ENCODE measurements at places on chromosomes 2 and 18. TPM values are rescaled to one million over a fixed set of nuclear protein-coding genes. Genes with fewer than 3 reads are reported as not detected.

DNA sequence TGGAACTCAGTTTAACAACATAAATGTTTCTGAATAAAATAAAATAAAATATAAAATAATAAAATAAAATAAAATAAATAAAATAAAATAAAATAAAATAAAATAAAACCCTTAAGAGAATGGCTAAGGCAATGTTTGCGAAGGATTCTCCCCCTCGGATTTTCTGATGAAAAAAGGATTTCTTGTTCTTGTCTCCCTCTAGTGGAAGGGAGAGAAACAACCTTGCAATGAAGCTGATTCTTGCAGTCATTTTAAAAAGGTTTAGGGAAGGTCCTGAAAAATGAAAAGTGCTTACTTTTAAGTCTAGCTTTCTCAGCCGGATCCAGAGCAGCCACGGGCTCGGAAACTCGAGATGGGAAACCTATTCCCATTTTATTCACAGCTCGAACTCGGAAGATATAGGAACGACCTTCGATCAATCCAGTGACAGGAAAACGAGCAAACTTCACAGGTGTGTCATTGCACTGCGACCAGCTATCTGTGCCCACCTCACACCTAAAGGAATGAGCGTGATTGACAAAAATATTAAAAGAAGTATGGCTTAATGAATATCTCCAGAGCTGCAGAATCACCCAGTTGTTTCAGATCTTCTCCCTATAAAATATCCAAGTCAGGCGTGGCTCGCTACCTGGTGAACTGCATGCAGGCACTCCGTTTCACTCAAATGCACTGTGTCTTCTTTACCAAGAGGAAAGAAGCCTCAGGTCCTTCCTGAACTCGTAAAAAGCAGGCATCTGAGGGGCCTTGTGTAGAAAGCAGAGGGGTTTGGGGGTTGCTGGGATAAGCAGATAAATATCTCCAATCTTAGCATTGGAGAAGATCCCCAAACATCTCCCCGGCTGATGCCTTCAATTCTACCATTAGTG, 68.1 kb downstream of the MYOM1 start:
- DNase-seq = peak; percentile 14

DNA sequence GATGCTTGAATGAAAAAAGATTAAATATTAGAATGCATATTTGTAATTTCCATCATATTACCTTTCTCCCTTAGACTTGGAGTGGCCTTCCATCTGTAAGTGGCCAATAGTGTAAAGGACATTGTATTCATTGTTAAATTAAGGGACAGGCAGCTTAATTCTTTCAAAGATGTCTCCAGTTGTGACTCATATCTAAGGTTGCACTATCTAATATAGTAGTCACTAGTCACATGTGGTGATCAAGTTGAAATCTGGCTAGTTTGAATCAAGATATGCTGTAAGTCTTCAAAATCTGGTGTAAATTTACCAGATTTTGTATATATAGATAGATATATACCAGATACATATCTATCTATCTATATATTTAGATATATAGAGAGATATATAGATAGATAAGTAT, 52.4 kb upstream of the AGPS start:
- no peak for DNase-seq

- no peak for DNase-seq
Measured at GRCh38 chr2:111688482-111688881, 195.5 kb downstream of the ANAPC1 start.

DNA sequence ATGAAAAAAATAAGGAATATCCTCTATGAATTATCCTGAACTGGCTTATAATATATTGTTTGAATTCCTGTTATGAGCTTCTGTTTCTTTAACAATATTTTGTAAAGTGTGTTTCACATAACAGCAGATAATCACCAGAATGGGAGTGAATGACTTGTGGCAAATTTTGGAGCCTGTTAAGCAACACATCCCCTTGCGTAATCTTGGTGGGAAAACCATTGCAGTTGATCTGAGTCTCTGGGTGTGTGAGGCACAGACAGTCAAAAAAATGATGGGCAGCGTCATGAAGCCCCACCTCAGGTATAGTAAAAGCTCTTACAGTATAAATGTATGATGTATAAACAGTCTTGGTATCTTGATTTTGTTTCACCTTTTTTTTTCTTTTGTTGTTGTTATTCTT, 5.9 kb downstream of the GEN1 start:
- DNase-seq = no peak

GRCh38 chr18:64275593-64276300, 126.9 kb upstream of the LINC00305 start:
- DNase-seq = no peak

GRCh38 chr2:649426-650342, 27.5 kb downstream of the TMEM18 start:
- no peak for DNase-seq

GRCh38 chr18:35624146-35624545, 42.6 kb downstream of the GALNT1 start:
- DNase-seq = no peak

Gene ANKRD29
- total RNA-seq = not detected

GRCh38 chr2:224933431-224933830, 108.8 kb downstream of the DOCK10 start:
- no peak for DNase-seq

DNA sequence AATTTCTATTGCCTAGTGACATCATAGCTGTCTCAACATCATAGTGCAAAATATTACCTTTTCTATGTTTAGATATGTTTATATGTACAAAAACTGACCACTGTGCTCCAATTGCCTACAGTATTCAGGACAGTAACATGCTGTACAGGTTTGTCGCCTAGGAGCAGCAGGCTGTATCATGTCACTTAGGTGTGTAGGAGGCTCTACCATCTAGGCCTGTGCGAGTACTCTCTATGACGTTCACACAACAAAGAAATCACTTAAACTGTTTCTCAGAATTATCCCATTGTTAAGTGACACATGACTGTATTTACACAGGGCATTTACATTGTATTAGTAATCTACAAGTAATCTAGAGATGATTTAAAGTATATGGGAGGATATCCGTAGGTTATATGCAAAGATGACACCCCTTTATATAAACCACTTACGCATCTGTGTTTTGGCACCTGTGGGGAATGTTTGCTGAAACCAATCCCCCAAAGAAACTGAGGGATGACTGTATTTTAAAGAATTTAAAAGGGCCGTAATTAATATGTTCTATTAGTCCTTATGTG, 24.7 kb downstream of the IL1R2 start:
- DNase-seq = no peak

Gene TBC1D8
- total RNA-seq = 4.1 TPM

Gene RRM2
- 195 TPM for total RNA-seq

Gene NMS
- total RNA-seq = not detected

GRCh38 chr2:5885451-5886173, 193.4 kb downstream of the SOX11 start:
- no peak for DNase-seq

DNA sequence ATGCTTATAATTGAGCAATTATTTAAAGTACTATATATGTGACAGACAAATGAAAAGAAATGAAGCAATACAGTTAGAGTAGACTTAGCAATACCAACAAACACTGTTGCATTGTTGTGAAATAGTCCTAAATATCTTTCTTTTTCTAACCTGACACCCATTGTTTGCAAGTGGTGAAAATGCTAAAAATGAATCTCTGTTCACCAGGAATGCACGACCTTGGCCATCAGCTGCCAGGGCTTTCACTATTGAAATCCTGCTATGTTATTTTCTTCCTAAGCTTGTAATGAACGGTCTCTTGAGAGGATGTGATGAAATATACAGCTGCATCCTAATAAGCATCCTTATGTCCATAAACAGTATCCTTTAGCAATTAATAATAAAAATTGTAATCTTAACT, 136.2 kb upstream of the MGAT5 start:
- DNase-seq = no peak

DNA sequence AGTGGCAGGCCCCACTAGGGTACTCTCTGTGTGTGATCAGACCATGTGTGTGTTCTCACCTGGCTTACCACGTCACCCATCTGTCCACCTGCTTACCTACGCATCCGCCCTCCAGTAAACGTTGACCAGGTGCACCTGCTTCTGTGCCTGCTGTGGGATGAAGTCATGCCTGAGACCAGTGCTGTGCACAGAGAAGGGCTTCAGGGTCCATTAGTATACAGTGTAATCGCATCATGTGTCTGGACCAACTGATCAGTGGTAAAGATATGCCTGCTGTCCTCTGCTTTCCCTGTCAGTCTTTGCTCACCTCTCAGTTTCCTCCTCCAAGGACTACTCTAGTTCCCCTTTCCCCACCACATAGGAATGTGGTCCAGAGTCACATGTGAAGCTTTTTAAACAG, 109.3 kb downstream of the FHOD3 start:
- no peak for DNase-seq

DNA sequence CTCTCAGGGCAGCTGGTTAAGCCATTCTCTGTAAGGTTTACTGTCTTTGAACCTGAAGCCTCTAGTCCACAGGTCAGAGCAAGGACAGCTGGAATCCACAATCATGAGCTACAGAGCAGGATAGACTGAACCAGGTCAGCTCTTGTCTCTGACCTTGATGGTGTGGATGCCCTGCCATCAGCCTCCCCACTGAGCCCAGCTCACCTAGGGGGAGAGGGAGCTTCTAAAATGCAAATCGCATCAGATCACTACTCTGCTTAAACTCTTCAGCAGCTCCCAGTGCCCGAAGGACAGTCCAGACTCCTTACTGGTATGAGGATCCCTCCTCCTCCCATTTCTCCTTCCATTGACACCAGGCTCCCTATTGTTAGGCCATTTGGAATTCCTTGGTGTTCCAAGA, 255.3 kb upstream of the CCDC68 start:
- no peak for DNase-seq

GRCh38 chr2:191749181-191749540, 71.2 kb downstream of the NABP1 start:
- DNase-seq = no peak

- DNase-seq = no peak
Measured at GRCh38 chr2:185202945-185203528, 535.6 kb upstream of the FSIP2 start.

DNA sequence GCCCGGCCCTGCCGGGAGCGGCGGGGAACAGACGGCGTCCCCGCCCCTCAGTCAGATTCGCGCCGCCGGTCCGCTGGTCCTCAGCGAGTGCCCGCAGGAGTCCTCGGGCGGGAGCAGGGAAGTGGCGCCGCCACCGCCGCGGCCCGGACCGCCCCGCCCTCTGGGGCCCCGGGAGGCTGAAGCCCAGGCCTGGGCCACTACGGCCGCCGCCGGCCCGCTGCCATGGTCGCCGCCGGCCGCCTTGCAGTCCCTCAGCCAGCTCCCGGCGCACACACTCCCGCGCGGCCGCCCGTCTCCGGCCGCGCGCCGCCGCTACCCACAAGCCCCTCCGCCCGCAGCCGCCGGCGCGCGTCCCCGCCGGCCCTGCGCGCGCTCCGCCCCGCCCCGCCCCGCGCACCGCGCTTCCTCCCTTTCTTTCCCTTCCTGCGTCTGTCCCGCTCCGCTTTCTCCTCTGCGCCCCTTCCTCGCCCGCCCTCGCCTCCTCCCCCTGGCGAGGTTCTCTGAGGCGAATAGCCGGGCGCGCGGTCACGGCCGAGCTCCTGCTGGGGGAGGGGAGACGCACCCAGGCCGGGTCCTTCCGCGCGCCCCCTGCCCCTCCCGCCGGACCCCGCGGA, at the start of gene ROCK2:
Gene ROCK2 (minus strand): TSS at position 295 of the 614 bp plus-strand sequence. CDS start 500 bp downstream, outside the sequence.
- DNase-seq = peak; percentile 5

GRCh38 chr2:8441986-8442385, 239.9 kb upstream of the ID2 start:
- DNase-seq = no peak

DNA sequence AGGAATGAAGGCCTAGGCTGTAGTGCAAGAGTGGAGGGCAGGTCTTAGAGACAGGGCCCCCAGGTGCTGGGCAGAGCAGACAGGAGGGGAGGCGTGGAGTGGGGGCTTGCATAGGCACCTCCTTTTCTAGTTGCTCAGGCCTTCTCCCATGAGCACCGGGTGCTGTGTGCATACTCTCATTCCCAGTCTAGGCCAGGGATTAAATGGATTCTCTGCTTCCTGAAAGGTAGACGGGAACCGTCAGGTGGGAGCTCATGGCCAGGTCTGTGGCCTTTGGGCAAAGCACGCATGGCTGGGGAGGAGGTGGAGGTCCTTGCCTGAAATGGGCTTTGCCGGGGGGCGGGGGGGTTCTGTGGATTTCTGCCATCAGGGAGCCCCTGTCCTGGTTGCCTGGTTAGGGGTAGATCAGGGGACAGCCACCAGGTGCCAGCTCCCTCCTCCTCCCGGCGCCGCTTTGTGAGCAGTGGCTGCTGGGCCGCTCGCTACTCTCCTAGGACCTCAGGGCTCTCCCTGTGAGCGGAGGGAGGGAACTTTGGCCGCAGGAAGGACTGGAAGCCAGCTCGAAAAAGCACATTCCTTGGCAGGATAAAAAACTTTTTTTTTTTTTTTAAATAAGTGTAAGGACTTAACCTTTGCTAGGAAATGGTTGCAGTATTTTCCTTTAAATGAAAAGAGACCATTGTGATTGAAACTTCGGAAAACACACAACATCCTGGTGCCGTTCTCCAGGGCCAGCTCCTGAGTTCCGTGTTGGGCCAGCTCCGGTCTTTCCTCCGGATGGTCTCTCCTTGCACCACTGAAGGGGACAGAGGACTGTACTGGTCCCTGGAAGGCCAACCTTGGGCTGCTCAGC, 82.8 kb upstream of the HAAO start:
- no peak for DNase-seq

Gene TMBIM1
- total RNA-seq = 78.7 TPM

GRCh38 chr2:113242327-113242726, 36.4 kb downstream of the PAX8 start:
- no peak for DNase-seq

DNA sequence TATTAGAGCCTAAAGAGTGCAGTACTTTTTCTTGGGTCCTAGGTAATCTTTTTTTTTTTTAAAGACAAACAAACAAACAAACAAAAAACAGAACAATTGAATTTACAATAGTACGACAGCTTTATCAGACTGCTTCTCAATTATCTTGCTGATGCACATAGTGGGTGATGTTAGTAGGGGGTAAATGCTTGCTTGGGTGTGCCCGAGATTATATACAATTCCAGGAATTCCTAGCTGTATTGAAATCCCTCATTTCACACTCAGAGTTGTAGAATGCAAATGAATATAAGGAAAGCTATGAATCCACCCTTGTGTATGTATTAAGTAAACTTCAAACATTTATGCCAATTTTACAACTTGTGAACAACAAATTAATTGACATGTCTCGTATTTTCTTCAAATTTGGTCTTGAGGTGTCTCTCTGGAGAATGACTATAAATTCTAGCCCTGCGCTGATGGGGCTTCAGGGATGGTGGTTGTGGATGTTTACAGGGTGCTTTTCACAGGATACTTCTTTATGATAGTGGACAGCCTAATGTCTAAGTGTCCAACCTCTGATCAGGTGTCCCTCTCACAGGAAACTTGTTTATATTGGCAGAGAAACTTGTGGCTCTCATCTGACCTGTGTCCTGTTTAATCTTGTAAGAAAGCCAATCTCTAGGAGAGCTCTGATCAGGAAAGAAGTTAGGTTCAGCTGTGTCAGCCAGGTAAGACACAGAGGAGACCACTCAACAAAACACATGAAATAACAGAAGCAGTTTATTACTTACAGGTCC, 61.9 kb upstream of the SLC39A10 start:
- DNase-seq = no peak

GRCh38 chr2:241039416-241039815, 41.0 kb downstream of the SNED1 start:
- no peak for DNase-seq

GRCh38 chr2:172198361-172198760, 95.7 kb upstream of the DLX2 start:
- DNase-seq = no peak

GRCh38 chr2:149487189-149487588, 100.4 kb downstream of the MMADHC start:
- no peak for DNase-seq
